ENCODE measurements at places on chromosomes 1 and 21. TPM values are rescaled to one million over a fixed set of nuclear protein-coding genes. Genes with fewer than 3 reads are reported as not detected.
A peak's percentile ranks its signal among the peaks of the same experiment; 100 is the strongest.

GRCh38 chr21:35226328-35226727 lies 177.2 kb upstream of the RUNX1 start:
- H3K4me1 ChIP-seq: peaks cover 36% of the 10 kb centered on the region
- H3K27me3 ChIP-seq: no peaks in the 10 kb centered on the region
- H3K4me3 ChIP-seq: no peak overlapping the region
- H3K27ac ChIP-seq: no peak overlapping the region
- no peaks in the 10 kb centered on the region for H3K36me3 ChIP-seq

DNA sequence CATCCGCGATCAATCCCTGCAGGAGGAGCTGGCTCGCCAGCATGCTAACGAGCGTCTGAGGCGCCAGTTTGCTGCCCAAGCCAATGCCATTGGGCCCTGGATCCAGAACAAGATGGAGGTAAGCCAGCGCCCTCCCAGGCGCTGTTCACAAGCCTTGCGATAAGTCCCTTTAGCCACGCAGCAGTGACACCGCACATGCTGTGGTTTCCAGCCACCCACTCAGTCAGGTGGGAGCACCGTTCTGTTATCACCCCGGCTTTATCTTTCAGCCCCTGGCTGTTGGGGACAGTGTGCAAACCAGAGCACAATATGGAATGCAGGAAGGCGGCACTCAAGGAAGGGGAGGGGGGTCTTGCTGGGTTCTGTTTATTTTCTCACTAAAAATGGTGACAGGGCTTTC lies 41.1 kb upstream of the MTR start:
- H3K27ac ChIP-seq: no peak overlapping the region
- DNase-seq: no peak
- no peaks in the 10 kb centered on the region for H3K4me1 ChIP-seq
- no peaks in the 10 kb centered on the region for H3K36me3 ChIP-seq
- H3K4me3 ChIP-seq: no peak overlapping the region

DNA sequence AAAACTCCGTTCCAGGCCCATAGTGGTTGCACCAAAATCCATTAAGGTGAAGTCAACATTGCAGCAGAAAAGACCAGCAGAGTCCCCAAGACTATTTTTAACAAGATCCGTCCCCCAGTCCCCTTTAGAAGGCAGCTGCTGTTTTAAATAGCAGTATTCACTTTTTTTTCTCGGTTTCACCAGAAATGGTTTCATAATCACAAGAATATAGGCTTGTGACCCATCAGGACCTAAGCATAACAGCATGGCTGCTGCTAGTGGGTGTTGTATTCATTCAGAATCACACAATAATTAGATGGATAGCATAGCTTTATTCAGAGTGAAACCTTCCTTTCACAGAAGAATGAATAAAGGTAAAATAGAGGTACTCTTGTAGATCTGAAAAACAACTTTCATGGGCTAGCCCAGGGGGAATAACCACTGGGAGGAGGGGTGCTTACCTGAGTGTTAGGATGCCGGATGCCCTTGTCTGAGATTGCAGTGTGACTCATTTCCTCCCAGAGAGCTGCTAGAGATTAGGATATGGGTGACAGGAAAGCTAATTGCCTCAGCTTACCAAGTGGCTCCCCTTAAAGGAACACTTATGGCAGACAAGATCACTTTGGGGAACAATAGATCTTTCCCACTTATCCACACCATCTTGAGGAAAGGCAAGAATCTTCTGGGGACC lies 35.0 kb downstream of the ACKR1 start:
- H3K4me3 ChIP-seq: no peak overlapping the region
- no peaks in the 10 kb centered on the region for H3K27me3 ChIP-seq
- DNase-seq: no peak
- H3K4me1 ChIP-seq: no peaks in the 10 kb centered on the region
- H3K27ac ChIP-seq: no peak overlapping the region
- no peaks in the 10 kb centered on the region for H3K36me3 ChIP-seq

DNA sequence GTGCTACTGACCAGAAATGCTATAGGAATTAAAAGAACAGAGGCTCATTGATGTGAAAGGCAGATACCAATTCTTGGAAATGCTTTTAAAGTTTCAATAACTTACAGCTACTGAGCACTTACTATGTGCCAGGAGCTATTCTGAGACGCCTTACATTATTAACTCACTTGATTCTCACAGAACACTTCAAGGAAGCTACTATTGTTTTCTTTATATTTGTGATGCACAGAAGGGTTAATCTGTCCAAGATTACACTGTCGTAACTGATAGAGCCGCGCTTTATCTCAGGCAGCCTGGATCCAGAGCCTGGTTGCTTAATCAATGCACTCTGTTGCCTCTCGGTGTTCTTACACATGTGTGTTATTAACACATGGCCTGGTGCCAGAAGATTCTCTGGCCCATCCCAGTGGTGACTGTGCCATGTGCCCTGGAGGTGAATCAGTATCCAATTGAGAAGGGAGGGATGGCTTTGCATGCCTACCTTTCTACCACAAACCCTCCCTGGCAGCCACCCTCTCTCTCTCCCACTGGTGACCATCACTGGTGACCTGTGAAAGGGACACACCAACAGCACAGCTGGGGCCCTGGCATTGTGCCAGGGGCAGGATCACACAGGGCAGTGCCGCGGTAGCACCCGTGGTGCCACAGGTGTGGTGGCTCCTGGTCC lies 8.8 kb downstream of the FMO1 start:
- peaks cover 10% of the 10 kb centered on the region for H3K27me3 ChIP-seq
- H3K4me3 ChIP-seq: no peak overlapping the region
- peaks cover 4% of the 10 kb centered on the region for H3K4me1 ChIP-seq
- no peak for DNase-seq

GRCh38 chr21:31668651-31669491 lies 9.4 kb downstream of the SOD1 start:
- no peaks in the 10 kb centered on the region for H3K27me3 ChIP-seq
- DNase-seq: no peak
- no peak overlapping the region for H3K4me3 ChIP-seq
- peaks cover 75% of the 10 kb centered on the region for H3K36me3 ChIP-seq
- peaks cover 24% of the 10 kb centered on the region for H3K4me1 ChIP-seq

DNA sequence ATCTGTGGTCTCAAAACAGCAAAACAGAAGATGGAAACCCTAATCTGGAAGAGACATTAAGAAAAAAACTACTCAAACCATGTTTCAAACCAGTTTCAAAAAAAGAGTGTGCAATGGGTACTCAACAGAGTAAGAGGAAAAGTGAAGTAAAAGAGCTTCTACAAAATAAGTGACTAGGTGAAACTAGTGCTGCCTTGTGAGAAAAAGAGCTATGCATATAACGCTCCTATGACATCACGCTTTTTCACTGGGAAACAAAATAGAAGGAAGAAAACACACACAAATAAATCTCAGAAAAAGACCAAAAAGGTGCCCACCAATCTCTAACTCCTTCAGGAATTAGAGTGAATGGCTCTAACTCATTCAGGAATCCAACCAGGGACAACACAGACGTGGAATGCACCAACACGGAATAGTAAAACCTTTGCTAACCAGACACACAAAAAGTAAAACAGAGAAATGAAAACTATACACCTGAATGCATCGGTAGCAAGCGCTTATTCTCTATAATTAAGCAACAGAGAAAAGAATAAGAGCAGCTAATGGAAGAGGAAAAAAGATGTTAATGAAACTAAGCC lies 1.3 kb downstream of the FOXJ3 start:
- peaks cover 20% of the 10 kb centered on the region for H3K4me1 ChIP-seq
- no peak for DNase-seq
- H3K27ac ChIP-seq: peak overlapping the region; percentile 31
- H3K27me3 ChIP-seq: no peaks in the 10 kb centered on the region
- no peaks in the 10 kb centered on the region for H3K36me3 ChIP-seq

DNA sequence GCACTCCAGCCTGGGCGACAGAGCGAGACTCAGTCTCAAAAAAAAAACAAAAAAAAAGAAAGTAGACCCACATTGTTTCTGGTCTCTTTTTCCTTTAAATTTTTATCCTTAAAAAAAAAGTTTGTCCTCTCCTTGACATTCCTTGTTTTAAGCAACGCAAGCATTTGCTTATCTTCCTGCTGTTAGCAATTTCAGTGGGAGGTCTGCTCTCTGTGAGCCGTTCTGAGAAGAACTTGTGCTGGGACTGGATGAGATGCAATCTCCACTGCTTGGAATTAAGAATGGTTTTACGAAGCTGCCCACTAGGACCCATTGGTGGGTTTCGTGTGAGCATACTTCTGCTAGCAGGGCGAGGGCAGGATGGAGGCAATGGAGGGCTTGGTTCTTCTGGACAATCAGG lies 225.1 kb upstream of the TMEM51 start:
- H3K4me3 ChIP-seq: no peak overlapping the region
- peaks cover 27% of the 10 kb centered on the region for H3K27me3 ChIP-seq
- H3K4me1 ChIP-seq: peaks cover 6% of the 10 kb centered on the region
- H3K36me3 ChIP-seq: no peaks in the 10 kb centered on the region
- no peak for DNase-seq

DNA sequence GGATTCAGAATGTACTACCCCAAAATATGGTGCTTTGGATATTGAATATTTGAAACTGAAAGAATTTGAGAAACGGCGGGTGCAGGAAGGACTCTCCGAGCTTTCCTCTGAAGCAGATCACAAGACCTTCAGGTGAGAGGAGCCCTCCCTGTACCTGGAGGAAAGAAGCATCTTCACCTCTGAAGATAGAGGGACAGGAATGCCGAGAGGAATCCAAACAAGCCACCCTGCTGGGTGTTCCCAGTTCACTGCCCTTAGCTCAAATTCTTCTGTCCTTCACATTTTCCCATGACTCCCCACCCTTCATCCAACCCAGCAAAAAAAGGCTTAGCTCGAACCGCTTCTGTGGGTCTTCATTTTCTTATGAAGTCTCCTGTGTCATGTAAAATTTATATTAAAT lies 18.2 kb upstream of the PADI2 start:
- no peaks in the 10 kb centered on the region for H3K36me3 ChIP-seq
- no peak overlapping the region for H3K4me3 ChIP-seq
- no peak overlapping the region for H3K27ac ChIP-seq
- no peak for DNase-seq
- H3K27me3 ChIP-seq: no peaks in the 10 kb centered on the region
- H3K4me1 ChIP-seq: no peaks in the 10 kb centered on the region

- H3K4me1 ChIP-seq: peaks cover 9% of the 10 kb centered on the region
- no peaks in the 10 kb centered on the region for H3K36me3 ChIP-seq
- H3K4me3 ChIP-seq: no peak overlapping the region
- DNase-seq: no peak
- no peak overlapping the region for H3K27ac ChIP-seq
These were observed 29.5 kb upstream of the CLSTN1 start for GRCh38 chr1:9853249-9853595.

GRCh38 chr1:216325336-216325735 lies 97.9 kb downstream of the USH2A start:
- H3K27me3 ChIP-seq: no peaks in the 10 kb centered on the region
- no peak for DNase-seq
- H3K4me1 ChIP-seq: no peaks in the 10 kb centered on the region
- H3K4me3 ChIP-seq: no peak overlapping the region

DNA sequence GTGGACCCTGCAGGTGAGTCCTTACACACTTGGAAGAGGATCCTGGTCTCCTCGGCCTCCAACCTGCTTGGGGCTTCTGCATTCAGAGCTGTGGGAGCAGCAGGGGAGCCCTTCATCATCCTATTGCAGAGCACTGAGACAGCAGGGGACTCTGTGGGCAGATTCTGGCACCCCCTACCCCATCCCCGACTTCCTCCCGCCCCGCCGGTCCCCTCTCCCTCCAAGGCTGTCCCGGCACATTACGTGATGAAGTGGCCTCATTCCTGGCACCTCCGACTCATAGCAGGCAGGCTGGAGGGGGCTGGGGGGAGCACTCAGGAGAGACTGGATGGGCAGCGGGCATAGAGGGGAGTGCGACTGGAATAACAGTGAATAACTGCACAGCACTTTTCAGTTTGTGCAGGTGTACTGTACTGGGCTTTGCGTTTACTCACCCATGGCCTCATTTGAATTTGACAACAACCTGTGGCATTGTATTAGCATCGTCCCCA lies 394.1 kb downstream of the MATN1 start:
- no peak overlapping the region for H3K27ac ChIP-seq
- no peaks in the 10 kb centered on the region for H3K4me1 ChIP-seq
- peaks cover 8% of the 10 kb centered on the region for H3K27me3 ChIP-seq
- no peak overlapping the region for H3K4me3 ChIP-seq
- no peak for DNase-seq
- no peaks in the 10 kb centered on the region for H3K36me3 ChIP-seq

DNA sequence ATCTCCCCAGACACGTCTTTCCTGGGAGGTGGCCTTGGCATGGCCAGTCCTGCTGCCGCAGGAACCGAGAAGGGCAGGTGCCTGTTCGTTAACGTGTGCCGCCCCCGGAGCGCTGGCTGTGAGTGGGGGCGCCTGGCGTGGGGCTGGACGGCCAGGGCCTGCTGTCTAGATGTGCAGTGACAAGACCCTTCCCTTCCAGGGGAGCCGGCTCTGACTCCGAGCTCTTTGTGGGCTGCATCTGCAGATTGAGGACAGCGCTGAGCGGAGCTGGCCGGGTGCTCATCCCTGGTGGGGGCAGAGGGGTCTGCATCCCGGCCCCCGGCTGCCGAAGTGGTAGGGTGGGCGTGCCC lies 13.0 kb downstream of the COL18A1 start:
- no peak for DNase-seq
- no peaks in the 10 kb centered on the region for H3K4me1 ChIP-seq
- H3K27ac ChIP-seq: no peak overlapping the region
- no peaks in the 10 kb centered on the region for H3K36me3 ChIP-seq
- H3K27me3 ChIP-seq: no peaks in the 10 kb centered on the region
- no peak overlapping the region for H3K4me3 ChIP-seq

GRCh38 chr1:35588197-35588910 lies 15.2 kb downstream of the TFAP2E start:
- no peak overlapping the region for H3K27ac ChIP-seq
- peaks cover 12% of the 10 kb centered on the region for H3K4me1 ChIP-seq
- H3K36me3 ChIP-seq: peaks cover 11% of the 10 kb centered on the region
- no peaks in the 10 kb centered on the region for H3K27me3 ChIP-seq
- DNase-seq: no peak

DNA sequence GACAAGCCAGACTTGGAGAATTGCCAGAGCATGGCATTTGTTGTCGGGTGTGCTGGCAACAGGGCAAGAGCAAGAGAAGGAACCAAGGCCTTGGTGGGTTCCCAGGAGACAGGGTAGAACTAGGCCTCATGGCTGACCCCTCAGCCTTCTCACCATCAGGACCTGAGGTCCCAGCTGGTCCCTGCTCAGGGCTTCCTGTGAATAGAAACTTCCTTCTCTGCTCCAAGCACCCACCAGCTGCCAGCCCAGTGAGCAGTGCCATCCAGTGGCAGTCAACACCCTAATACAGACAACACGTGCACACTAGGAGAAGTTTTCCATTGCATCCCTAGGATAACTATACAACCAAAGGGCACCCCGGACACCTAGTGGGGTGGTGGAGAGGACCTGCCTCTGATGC lies 22.8 kb downstream of the S100A6 start:
- no peaks in the 10 kb centered on the region for H3K27me3 ChIP-seq
- DNase-seq: no peak
- H3K4me1 ChIP-seq: peaks cover 21% of the 10 kb centered on the region
- H3K27ac ChIP-seq: no peak overlapping the region
- H3K36me3 ChIP-seq: no peaks in the 10 kb centered on the region

- no peaks in the 10 kb centered on the region for H3K27me3 ChIP-seq
- no peak overlapping the region for H3K4me3 ChIP-seq
- no peak for DNase-seq
- no peaks in the 10 kb centered on the region for H3K36me3 ChIP-seq
These were observed 9.0 kb upstream of the PRDX1 start for GRCh38 chr1:45530632-45531135.

Gene VANGL2
- total RNA-seq: not detected

Gene KDM1A
- total RNA-seq: 42.4 TPM

Gene RABGGTB
- total RNA-seq: 200 TPM

Gene KCNK2
- total RNA-seq: not detected

Gene CFHR2
- total RNA-seq: not detected
